ENCODE measurements at places on chromosomes 6 and 20.

DNA sequence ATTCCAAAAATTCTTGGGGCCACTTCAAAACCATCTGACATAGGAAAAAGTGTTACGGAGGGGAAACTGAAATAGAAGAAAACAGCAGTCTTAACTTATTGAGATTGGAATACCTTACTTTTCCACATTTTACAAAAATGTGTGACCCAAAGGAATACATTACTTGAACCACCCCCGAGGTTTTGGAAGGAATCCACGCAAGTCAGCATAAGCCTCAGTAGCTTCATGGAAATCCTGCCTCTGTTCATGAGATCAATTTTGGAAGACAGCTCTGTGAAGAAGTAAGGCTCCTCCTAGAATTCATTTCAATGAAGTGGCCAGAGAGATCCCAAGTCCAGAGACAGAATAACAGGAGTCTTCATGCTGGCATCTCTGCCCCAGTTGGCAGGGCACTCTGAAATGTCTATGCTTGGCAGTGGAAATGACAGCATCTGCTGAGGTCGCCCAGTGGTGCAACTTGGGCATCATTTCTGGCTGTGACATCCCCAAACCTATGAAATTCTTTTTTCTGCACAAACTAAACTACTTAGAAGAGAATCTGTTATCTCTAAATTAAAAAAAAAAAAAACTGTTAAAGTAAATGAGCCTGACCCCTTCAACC, 132.5 kb downstream of the EPM2A start:
- no peak for DNase-seq

GRCh38 chr6:102038964-102039363, 645.5 kb downstream of the GRIK2 start:
- no peak for DNase-seq

DNA sequence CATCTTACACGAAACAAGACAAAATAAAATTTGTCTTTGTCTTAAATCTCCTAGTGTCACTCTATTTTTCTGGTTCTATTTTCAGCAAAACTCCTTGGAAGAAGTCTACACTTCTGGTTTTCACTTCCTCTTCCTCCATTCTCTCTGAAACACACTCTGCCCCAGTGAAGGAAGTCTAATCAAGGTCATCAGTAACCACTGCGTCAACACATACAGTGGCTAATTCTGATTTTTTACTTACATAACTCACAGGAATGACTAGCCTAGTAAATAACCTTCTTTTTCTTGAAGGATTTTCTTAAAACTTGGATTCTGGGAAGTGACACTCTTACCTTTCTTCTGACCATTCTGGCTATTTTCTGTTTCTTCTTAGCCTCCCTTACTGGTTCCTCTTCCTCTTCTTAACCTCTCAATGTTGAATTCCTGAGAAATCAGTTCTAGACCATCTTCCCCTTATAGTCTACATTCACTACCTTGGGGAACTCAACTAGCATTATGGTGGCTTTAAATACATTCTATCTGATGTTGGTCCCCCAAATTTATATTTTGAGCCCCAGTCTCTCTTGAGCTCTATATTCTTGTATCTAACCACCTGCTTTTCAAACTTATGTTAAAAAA, 37.5 kb downstream of the AIG1 start:
- no peak for DNase-seq

- DNase-seq, result no peak
Observed at GRCh38 chr6:73560853-73561407, 40.1 kb upstream of the EEF1A1 start.

DNA sequence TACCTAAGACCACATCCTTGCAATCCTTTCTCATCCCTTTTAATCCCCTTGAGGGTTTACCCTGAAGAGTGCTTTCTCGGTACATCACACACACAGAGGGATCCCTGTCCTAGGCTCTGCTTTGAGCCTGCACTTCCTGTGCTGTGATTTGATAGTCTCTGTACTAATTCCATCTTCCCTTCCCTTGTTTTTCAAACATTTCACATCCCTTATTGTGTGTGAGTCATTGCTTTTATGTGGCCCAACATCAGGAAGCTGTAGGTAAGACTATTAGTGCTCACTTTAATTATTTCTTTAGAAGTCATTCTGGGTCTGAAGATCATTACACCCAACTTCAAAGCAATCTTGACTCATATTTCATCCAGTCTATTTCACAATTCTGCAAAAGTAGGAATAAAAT, 57.2 kb upstream of the ANKEF1 start:
- peak; percentile 10 for DNase-seq

DNA sequence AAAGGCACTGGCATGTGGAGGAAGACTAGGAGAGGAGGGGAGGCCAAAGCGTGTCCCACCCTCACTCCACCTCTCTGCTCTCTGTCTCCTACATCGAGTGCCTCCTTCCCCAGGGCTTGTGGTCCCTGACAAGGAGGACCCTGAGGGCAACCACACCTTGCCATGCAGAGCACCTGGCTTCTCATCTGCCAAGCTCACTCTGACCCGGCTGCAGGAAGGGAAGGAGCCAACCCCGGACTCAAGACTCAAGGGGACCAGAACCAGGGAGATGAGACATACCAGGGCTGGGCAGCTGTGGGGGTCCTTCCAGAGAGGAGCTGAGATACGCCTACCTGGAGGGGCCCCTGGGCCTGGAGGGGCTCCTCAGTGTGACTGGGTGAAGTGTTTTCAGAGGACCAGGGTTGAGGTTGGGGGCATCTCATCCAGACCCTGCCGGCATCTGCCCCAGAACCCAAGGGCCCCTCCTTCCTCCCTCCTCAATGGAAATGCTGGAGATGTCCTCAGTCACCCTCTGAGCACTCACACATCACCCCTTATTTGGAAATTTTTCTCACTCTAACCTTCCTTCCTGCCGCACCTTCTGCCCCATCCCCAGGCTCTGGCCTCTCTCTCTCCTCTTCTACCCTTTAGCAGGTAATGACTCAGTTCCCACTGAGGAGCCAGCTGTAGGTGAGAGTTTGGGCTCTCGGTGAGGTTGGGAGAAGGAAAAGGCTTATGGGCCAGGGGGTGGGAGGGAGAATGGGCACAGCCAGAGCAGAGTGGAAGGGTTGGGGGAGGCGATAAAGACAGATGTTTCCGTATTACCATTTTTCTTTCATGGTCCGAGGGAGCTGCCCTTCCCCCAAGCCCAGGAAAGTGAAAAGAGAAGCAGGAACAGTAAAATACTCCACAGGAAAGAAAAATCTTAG, 32.0 kb upstream of the POU5F1 start:
- DNase-seq, result no peak

- no peak for DNase-seq
Observed at GRCh38 chr20:57495978-57496377, 29.0 kb downstream of the CTCFL start.

- DNase-seq, result no peak
Observed at GRCh38 chr6:16473184-16473907, 235.0 kb downstream of the GMPR start.

Measured in HepG2 (cell line).